ENCODE measurements at places on chromosomes 3 and 15.
A peak's percentile ranks its signal among the peaks of the same experiment; 100 is the strongest.

- DNase-seq = no peak
Observed at GRCh38 chr3:156643729-156644389, 30.5 kb upstream of the TIPARP start.

DNA sequence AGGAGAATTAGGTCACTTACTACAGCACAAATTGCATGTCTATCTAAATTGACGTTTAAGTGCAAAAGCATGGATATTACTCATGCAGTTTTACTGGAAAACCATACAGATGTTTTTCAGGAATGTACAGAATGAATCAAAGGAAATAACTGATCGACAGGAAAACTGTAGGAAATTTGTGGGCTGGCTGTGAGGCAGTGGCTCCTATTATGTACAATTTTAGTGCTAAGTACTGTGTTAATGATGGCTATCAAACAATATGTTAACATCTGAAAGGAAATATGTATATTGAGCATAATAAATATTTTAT lies 6.9 kb downstream of the NUDT16 start:
- no peak for DNase-seq

GRCh38 chr3:134605556-134605955 lies 45.3 kb downstream of the KY start:
- no peak for DNase-seq

GRCh38 chr15:38888701-38889221 lies 324.1 kb upstream of the RASGRP1 start:
- DNase-seq = no peak

DNA sequence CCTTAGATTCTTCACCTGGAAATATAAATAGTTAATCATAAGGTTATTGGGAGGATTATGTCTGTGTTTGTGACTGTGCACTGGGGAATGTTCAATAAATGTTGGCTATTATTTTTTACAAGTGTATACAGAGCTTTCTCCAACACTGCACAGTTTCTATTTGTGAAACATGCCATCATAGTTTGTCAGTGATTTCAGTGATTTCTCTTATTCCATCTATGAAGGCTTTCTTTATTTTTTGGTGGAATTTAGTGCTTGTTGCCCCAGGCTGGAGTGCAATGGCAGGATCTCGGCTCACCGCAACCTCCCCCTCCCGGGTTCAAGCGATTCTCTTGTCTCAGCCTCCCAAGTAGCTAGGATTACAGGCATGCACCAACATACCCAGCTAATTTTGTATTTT lies 545.0 kb upstream of the GRM7 start:
- DNase-seq = no peak

DNA sequence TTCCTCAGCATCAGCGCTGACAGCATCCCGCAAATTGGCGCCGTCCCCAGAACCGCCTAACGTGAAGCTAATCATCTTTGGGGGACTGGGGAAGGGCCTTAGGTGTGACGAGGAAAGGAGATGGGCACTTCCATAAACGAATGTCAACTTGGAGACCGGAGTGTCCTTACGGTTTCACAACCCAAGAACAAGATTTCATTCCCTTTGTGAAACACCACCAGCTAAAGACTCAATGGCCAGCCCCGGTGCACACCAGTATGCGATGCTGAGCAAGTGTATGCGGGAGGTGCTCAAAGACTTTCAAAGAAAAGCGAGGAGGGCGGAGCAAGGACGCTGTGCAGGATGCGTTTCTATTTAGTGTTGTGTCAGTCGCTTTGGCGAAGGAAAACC lies 759 bp upstream of the TTBK2 start:
- no peak for DNase-seq

- DNase-seq = no peak
Observed at GRCh38 chr3:56851966-56852884, 50.5 kb upstream of the ARHGEF3 start.

GRCh38 chr3:10363935-10364334 lies 43.0 kb upstream of the SEC13 start:
- no peak for DNase-seq

DNA sequence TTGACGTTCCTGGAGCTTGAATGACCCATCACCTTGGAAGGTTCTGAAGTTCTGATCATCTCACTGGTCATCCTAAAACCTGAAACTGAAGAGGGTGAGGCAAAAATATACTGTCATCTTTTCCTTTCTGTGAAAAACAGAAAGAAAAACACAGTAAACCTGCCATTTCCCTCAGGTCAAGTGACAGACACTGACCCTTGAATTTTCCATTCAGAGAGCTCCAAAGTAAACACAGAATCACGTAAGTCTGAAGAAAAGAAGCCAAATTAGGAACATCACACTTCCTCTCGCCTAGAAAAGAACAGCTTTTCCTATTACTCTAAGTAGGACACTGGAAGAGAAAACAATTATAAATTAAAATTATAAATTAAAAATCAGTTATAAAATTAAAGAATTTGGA lies 78.7 kb upstream of the TGFBR2 start:
- no peak for DNase-seq

GRCh38 chr15:54962637-54963036 lies 234.1 kb downstream of the RSL24D1 start:
- no peak for DNase-seq

DNA sequence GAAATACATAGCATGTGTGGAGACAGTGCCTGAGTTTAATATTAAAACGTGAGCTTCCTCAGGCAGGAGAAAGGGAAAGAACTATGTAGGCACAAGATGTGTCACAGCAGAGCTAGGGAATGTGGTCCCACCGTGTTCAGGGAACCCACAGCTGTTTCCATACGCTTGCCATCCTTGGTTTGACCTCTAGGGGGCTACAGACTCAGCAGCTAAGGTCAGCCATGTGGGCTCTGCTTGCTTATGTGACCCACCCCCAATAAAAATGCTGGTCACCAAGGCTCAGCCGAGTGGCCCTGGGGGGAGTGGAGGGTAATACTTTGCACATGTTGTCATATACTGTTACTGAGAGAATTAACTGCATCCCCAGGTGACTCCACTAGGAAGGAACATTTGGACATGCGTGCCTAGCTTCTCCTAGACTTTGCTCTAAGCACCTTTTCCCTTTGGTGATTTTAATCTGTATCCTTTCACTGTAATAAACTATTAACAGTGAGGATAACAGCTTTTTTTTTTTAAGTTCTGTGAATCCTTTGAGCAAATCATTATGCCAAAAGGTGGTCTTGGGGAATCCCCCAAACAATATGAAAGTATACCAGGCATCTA lies 3.3 kb downstream of the TUBGCP5 start:
- peak; percentile 21 for DNase-seq

DNA sequence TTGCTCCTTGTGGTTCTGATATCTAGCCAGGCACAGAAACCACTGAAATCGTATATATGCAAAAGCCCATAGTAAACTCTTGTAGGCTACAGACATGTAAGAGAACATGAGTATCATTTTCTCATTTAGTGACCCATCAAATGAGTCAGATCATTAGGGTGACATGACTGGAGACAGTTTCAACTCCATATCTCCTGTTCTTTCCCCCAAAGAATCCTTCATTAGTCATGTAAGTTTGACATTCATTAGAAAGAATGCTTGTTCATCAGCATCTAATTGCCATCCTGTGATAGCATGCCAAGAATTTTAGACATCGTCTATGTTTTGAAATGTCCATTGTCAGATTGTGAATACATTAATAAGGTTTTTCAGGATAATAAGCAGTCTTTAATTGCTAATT lies 264.9 kb upstream of the TPM1 start:
- no peak for DNase-seq

DNA sequence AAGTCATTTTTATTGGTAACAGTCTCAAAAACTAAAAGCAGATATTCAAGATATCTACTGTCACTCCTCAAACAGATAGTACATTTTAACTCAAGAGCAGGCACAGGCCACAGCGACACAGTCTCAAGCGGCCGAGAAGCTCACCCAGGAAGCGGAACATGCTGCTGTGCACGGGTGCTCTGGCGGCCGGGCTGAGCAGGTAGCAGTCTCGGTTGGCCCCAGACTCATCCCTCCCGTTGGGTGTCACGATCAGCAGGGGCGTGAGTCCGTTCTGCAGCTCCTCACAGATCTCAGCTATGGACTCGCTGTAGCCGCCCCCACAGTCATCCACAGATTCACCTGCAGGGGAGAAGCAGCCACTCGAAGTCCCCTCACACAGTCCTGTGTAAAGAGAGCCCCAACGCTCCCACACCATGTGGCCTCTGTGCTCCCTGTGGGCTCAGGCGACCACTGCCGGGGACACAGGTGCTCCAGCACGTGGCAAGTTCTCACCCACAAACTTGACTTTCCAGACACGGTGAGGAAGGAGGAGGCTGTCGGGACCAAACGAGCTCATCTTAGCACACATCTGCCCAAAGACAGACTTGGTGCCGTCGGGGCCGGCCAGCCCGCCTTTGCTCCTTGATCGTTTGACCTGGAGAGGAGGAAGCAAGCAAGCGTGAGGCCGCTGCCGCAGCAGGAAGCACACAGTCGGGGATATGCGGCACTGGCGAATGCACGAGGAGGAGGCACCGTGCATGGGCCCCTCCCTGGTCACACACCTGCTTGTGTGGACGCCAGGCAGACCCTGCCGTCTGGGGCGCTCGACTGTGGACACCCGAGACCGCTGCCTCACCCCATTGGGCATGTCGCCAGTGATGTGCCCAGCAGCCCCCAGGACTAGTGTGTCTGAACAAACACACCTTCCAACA lies 17.7 kb upstream of the OCA2 start:
- DNase-seq = no peak

- DNase-seq = no peak
Observed at GRCh38 chr3:117674321-117674720, 964.7 kb downstream of the TUSC7 start.

DNA sequence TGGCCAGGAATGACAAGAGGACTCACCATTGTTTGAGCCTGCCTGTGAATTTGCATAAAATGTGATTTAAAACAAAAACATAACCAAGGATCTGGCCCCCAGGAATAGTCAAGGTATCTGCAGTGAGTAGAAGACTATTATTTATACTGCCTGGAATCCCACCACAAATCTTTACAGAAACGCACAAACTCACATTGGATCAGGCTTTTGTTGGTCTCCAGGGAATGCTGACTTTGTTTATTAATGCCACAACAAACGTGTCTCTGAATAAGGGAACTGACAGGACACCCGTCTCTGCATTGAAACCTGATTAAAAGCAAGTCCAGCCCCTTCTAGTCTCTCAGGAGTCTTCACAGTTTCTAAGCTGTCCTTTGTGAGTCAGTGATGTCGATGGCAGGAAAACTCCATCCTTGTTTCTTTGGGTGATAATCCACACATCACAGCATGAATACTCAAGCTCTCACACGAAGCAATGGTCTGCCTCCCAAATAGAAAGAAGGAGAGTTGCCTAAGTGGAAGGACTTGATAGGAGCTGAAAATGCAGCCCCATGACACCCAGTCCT lies 37.7 kb downstream of the CLDN18 start:
- no peak for DNase-seq

- no peak for DNase-seq
Observed at GRCh38 chr3:150063237-150063636, 92.5 kb upstream of the PFN2 start.

DNA sequence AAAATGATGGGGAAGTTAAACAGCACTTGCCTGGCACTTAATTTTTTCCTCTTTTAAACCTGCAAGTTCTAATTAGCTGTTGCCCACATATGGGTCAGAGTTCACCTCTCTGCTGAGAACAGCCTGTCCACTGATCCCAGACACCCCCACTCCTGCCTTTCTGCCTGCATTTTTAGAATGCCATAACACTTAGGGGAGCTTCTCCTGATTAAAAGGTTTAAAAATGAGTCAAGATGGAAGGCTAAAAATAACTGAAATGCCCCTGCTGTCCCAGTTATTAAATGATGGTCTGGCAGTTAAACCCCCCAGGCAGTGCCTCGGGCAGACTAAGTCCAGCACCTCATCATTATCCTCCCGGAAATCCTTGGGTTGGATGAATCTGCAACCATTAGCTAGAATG lies 913.6 kb upstream of the ARPP21 start:
- no peak for DNase-seq

- DNase-seq = no peak
Observed at GRCh38 chr3:16060358-16060852, 114.1 kb upstream of the GALNT15 start.

GRCh38 chr3:161197855-161198850 lies 23.0 kb upstream of the NMD3 start:
- no peak for DNase-seq

Measured in left renal cortex interstitium (tissue), 4 donors.